ENCODE measurements at places on chromosomes 1 and 21.

GRCh38 chr21:32717851-32718316 lies 9.9 kb downstream of the SYNJ1 start:
- DNase-seq, result no peak

GRCh38 chr1:147478521-147478920 lies 62.8 kb upstream of the BCL9 start:
- no peak for DNase-seq

GRCh38 chr1:87243573-87243972 lies 85.1 kb upstream of the LMO4 start:
- no peak for DNase-seq

DNA sequence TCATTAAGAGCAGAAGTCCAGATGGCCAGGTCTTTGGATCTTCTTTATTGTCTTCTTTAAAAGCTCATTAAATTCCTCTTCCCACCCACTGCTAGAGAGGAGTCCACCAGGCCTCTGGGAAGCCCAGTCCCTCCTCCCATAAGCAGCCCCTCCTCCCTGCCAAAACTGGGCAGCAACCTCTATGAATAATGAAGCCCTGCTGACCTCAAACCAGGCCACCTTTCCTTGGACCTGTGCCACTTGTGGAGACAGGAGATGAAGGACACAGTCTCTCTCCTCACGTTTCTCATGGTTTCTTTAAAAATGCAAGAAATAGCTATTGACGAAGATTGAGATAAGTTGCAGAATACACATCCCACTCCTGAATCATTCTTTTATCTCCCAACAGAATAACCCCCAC lies 112.8 kb downstream of the EDEM3 start:
- no peak for DNase-seq

DNA sequence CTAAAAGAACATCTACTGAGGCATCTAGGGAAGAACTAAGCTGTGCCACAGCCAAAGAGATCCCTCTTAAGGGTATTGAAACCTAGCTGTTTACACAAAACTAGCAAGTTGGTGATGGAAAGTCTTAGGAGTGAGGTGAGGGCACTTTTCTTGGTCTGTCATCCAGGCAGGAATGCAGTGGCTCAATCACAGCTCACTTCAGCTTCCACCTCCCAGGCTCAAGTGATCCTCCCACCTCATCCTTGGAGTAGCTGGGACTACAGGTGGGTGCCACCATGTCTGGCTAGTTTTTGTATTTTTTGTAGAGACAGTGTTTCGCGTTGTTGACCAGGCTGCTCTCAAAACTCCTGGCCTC lies 2.4 kb downstream of the PLEKHO1 start:
- no peak for DNase-seq

DNA sequence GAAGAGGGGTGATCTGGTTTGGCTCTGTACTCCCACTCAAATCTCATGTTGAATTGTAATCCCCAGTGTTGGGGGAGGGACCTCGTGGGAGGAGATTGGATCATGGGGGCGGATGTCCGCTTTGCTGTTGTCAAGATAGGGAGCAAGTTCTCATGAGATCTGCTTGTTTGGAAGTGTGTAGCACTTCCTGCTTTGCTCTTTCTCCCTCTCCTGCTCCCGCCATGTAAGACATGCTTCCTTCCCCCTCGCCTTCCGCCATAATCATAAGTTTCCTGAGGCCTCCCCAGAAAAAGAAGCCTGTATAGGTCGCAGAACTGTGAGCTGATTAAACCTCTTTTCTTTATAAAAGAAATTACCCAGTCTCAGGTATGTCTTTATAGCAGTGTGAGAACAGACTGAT lies 27.9 kb downstream of the MYOM3 start:
- no peak for DNase-seq

GRCh38 chr1:51954783-51955182 lies 35.7 kb downstream of the RAB3B start:
- no peak for DNase-seq

DNA sequence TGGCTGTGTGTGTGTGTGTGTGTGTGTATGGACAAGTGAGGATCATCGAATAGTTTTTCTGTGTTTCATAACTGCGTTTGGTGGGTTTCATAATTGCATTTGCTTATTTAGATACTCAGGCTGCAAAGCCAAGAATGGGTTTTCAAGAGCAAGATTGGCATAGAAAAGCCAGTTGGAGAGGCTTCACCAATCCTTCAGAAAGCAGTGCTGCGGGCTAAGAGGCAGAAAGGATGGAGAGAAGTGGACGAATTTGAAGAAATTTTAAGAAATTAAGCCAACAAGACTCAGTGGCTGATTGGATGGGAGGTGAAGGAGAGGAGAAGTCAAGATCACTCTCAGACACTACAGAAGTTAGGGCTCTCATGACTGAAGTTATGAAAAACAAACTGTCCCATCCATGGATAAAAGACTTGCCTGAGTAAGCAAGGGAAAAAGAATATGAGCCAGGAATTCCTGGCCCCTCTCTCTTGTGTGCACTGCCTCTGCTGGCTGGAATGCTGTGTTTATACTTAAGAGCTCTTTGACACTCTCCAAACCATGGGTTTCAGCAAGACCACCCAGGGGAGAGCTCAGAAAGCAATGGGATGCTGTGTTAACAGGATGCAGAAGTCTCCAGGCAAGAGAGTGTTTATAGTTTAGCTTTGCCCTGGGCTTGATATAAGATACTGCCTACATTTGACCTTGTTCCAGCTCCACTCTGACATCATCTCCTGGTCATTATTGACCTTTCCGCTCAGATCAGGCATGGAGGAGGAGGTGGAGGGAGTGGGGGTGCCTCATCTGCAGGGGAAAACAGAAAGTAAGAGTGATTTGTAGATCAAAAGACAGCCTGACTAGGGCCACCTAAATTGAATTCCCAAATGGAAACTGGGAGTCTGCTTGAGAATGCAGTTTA lies 232.0 kb upstream of the PLXNA2 start:
- no peak for DNase-seq

DNA sequence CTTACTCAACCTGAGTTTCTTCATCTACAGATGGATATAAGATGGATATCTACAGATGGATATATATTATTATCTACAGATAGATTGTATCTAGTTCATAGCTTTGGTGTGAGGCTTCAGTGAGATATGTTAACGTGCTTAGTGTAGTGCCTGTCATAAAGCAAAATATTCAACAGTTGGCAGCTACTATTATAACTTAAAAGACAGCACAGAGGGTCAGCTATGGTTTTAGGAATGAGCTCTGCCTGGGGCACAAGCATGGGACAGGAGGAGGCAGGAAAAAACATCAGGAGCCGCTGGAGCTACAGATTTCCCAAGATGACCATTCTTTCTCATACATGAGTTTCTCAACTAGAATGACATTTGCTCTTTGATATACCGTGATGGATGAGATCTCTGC lies 1.3 kb upstream of the CYB5R1 start:
- no peak for DNase-seq

- DNase-seq, result no peak
Observed at GRCh38 chr1:185857442-185857841, 123.3 kb downstream of the HMCN1 start.

DNA sequence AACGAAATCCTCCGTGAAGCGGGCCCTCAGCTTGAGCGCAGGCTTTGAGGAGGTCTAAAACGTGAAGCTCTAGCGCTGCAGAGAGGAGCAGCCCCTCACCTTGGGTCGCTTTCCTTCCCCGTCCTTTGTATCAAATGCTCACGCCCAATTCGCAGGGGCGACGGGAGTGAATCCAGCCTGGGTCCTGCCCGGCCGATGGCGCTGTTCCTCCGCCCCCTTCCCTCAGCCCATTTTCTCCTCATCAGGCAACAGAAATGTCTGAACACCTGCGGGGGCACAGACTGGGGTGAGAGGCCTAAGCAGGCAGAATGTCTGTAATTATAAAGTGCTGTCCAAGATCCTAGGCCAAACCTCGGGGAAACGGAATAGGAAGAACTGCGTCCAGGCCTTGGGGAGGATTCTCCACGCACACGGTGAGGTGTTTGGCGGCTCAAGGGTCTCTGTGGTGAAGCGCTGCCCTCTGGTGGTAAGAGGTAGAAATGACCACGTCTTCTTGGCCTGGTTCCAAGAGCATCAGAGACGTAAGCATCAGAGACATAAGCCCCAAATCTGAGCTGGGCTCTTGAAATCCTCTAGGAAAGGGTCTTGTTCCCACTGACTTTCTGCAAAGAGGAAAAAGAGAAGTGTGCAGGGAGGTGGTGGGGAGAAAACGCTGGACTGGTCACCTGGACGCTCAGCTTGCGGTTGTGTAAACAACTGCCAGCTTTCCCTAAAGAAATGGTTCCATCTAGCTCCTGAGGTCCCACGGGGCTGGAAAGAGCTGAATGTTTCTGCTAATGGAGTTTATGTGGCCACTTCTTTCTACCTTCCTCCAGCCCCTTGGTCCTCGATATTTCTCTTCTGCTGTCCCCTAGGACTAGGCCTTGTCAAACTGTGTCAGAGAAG lies 92.1 kb upstream of the CD53 start:
- DNase-seq, result peak; percentile 33

DNA sequence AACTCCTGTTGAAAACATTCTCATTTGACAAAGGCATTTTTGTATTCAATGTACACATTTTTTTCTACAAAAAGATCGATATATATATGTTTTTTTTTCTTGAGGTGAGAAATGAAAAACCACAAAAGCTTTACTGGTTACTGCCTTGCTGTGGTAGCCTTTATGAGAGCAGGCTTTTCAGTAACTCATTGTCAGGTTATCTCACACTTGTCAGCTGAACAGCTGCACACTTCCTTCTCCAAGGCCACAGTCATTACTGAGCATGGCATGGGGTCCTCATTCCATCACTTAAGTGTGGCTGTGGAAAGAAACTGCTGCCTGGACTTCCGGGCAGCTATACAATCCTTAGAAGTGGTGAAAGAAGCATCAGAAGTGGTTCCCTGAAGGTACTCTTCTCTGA lies 169.3 kb upstream of the ZP4 start:
- no peak for DNase-seq

DNA sequence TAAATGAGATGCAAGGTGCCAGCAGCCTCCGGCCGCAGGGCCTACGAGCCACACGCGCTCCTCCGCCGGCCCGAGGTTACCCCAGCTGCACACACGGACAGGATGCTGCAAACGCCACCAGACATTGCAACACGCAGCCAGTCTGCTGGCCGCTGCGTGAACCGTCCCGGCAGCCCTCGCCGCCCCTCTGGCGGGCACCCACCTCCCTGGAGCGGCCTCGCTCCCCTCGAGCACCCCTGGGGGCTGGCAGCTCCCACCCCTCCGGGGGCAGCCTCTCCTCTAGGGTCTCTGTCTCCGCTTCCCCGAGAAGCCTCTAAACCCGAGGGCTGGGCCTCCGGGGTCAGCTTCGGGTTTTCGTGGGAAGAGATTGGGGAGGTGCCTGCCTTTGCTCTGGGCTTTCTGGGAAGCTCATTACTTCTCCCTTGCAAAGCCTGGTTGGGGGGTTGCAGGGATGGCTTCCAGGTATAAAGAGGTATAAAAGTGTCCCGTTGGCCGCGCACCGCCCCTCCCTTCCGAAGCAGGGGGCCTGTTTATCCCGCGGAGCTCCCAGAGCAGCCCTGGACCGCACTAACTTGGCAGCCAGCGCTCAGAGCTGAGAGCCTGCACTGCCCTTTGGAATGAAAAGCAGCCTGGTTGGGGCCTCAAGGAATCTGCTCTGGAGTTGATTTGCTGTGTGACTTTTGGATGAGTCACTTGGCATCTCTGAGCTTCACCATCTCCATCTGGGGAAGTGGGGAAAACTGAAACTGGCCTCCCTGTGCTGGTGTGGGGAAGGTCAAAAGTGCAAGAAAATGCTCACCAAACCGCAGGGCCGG lies 21.8 kb downstream of the DHRS3 start:
- no peak for DNase-seq

DNA sequence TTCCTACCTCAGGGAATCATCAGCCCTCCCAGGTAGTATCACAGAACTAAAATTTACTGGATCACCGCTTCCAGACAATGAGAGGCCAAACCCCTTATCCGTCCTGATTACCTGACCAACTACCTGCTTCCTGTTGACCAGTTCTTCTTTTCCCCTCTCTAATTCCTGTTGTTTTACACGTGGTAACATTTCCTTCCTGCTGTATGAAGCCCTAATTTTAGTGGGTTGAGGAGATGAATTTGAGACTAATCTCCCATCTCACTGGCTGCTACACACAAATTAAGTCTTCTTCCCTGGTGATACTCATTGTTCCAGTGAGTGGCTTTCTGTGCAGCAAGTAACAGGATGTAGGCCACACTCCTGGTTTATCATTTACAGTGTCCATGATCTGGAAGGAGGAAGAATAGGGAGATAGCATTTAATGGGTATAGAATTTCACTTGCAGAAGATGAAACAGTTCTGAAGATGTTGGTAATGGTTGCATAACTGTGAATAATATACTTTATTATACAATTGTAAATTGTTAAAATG lies 2112.9 kb downstream of the NCAM2 start:
- DNase-seq, result no peak

DNA sequence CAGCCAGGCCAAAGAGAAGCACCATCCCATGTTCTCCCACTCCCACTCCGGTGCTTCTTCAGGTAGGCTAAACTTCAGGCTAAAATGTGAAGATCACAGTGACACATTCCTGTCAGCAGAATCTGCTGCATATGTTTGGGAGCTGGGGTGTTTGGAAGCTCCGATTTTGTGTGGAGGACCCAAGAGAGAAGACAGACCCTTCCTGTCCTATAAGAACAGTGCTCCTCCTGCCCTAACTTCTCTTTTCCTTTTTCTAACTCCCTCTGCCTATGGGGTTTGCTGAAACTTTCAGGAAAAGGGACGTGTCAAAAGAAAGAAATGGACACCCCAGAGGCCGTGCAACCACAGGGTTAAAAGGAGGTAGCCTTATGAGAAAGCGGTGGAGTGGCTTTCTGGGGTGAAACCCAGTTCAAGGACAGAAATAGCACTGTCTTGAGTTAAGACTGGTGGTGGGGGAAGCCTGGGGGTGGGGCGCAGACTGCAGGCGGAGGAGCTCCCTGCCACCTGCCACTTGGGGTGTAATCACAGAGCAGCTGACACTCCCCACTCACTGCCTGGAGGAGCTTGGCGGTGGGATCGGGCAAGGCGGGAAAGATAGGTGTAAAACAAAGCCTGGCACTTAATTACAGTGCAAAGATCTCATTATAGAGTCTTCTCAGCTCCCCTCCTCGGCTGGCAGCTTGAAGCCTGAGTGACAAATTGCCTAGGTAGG lies 645 bp upstream of the TLR5 start:
- no peak for DNase-seq

- no peak for DNase-seq
Observed at GRCh38 chr1:87137342-87137739, 191.3 kb upstream of the LMO4 start.

GRCh38 chr21:42031816-42032215 lies 21.7 kb upstream of the ZBTB21 start:
- no peak for DNase-seq

GRCh38 chr1:168871531-168871930 lies 142.5 kb upstream of the DPT start:
- no peak for DNase-seq

- no peak for DNase-seq
Observed at GRCh38 chr21:42384989-42385388, 10.9 kb downstream of the TMPRSS3 start.

DNA sequence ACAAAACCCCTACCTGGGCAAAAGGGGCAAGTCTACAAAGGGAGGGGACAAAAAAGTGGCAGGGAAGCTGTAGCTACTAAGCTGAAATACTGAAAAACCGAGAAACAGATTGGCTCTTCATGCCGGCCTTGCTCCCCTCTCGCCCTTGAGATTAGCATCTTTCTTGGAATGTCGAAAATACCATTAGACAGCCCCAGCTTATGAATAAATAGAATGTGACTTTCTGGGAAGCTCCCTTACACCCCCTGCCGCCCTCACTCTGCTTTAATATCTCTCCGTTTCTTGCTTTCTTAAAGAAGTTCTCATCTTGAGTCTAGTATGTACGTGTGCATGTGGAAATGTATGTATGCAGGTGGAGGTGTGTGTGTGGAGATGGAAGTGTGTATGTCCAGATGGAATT lies 14.1 kb downstream of the TRAF3IP3 start:
- DNase-seq, result no peak
